ENCODE measurements at places on chromosomes 4 and X.

- DNase-seq = no peak
These were observed 21.0 kb downstream of the MAN2B2 start for GRCh38 chr4:6595897-6596537.

DNA sequence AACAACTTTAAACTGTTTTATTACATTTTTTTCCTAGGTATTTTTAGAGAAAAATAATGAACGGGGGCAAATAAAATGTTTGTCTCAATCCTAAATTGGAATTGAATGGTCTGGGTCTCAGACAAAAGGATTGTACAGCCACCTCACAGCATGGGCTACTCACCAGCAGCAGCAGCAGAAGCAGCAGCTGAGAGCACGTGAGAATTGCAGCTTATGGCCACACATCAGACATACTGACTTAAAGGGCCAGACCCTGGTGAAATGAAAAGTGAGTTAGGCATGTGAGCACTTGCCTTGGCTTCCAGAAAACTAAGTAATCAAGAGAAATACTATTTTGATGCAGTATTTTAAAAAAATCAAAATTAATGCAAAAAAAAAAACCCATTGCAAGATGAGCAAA is 56.6 kb downstream of the AASDH start:
- DNase-seq = no peak

GRCh38 chrX:26851981-26852380 is 611.2 kb downstream of the PPP4R3C start:
- no peak for DNase-seq

GRCh38 chr4:39682138-39682537 is 15.8 kb upstream of the UBE2K start:
- DNase-seq = no peak

GRCh38 chr4:7374571-7374970 is 60.2 kb downstream of the PSAPL1 start:
- no peak for DNase-seq

GRCh38 chrX:108993909-108994308 is 257.5 kb upstream of the IRS4 start:
- no peak for DNase-seq

GRCh38 chr4:14308229-14308651 is 680.7 kb upstream of the BOD1L1 start:
- DNase-seq = no peak

DNA sequence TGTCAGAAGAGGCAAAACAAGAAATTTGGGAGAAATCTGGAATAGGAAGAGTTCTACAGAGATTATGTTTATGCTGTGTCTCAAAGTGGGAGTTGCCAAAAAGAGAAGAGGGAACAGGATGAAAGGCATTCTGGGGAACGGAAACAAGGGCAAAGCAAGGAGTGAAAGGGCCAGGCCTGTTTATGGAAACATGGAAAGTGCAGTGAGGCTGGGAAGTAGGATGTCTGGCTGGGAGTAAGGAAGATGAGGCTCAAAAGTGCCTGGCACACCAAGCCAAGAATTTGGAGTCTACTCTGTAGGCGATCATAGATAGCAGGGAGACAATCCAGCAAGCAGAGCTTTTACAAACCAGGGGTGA is 1.8 kb upstream of the CUL4B start:
- no peak for DNase-seq

- no peak for DNase-seq
These were observed 142.2 kb upstream of the KCNIP4 start for GRCh38 chr4:22090661-22091351.

- no peak for DNase-seq
These were observed 1.1 kb downstream of the GCNA start for GRCh38 chrX:71579136-71579989.

DNA sequence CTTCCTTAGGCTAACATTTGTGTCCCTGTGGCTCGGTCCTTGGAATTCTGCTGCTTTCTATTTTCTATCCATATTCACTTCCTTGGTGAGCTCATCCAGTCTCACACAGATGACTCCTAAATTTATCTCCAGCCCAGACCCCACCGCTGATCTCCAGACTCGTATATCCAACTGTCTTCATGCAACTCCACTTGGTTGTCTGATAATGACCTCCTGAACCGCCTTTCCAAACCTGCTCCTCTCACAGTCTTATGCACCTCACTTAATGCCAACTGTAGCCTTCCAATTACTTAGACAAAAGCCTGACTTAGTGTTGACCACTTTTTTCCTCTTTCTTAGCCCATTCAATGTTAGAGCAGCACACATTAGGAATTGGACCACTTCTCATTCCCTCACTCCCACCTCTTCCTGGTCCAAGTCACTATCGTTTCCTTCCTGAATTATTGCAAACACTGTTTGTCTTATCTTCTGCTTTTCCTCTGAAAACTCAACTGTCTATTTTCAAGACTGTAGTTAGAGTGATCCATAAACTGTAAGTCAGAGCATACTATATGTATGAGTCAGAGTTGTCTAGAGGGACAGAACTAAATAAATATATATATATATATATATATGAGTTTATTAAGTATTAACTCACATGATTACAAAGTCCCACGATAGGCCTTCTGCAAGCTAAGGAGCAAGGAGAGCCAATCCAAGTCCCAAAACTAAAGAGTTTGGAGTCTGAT is 292.5 kb downstream of the UNC5C start:
- no peak for DNase-seq

DNA sequence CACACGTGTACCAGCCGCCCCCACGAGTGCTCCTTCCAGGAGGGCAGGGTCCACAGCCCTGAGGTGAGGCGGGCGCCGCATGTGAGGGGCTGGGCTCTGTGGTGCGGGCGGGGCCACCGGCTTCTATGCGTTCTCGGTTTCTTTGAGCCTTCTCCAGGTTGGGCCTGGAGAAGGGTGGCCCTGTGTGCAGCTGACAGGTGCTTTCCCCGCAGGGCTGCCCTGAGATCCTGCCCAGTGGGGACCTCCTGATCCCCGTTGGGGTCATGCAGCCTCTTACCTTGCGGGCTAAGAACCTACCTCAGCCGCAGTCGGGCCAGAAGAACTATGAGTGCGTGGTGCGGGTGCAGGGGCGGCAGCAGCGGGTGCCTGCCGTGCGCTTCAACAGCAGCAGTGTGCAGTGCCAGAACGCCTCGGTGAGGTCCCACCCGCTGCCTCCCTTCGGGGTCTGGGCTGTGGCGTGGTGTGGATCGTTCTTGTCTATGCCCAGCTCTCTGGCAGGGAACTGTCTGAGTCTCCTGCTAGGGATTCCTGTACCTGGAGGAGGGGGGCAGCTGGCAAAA is 6.8 kb downstream of the PLXNA3 start:
- DNase-seq = no peak

DNA sequence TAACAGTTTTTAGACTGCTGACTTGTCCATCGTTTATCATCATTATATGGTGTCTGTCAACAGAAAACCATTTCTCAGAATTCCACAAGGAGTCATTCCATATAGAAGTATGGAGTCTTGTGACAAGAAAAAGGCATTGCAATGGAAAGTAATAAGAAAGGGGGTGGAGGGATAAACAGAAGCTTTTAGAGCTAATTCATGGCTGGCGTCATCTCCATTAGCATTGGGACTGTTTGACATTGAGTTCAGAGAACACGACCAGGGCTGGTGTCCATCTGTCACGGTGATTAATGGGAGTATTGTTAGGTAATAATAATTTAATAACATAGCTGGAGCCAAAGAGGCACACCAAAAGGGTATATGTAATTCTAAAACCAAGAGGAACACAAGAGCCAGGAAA is 101.9 kb upstream of the SFRP2 start:
- DNase-seq = no peak

DNA sequence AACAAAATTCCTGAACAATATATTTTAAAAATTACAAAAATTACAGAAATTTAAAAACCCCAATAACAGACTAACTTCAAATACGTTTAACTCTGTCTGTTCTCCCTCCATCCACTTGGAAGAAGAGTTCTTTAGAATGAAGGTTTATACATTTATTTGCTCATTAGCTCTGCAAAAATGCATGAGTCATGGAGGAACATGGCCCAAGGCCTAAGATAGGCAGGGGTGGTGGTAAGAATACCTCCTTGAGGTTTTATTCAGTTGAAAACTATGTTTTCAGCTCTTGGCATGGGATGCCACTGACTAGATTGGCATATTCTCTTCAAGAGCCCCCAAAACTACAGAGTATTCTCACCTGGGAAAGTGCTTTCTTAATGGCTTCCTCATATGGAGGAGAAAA is 8.8 kb upstream of the LRRC66 start:
- DNase-seq = no peak

DNA sequence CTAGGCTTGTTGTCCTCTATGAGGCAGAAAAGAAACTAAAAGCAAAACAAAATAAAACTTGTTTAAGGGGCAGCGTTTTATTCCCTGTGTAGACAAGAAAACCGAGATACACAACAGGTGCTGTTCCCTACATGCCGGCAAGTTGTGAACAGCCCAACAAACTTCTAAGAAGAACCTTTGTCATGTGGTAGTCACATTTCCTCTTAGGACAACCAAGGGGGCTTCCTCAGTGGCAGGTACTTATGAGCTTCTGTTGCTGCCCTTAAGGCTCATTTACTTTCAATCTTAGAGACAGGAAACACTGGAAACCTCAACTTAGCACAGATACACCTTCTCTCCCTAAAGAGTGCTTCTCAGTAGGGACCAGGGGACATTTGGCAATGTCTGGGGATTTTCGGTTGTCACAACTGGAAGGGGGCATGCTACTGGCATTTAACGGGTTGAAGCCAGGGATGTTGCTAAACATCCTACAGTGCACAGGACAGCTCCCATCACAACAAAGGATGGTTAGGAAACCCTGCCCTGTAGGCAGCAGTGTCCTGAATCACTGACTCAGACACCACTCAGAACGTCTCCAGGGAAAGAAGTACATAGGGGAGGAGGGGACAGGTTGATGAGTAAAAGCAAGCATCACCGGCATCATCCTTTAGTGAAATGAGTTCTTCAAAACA is 111.0 kb downstream of the ASB9 start:
- no peak for DNase-seq

GRCh38 chr4:2900741-2901140 is 57.1 kb downstream of the ADD1 start:
- DNase-seq = no peak

- DNase-seq = no peak
These were observed 671 bp upstream of the FHIP1A start for GRCh38 chr4:151408380-151408629.

- no peak for DNase-seq
These were observed 11.5 kb upstream of the GPM6B start for GRCh38 chrX:13828392-13828791.

DNA sequence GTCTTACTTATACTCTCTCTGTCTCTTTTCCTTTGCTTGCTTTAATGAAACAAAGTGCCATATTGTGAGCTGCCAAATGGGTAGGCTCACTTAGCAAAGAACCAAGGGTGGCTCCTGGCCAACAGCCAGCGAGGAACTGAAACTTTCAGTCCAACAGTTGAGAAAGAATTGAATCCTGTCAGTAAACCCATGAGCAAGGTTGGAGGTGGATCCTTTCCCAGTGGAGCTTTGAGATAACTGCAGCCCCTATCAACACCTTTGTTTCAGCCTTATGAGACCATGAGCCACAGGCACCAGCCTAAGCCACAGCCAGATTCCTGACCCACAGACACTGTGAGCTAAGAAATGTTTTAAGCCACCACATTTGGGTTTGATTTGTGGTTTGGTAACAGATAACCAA is 362.2 kb downstream of the PDGFC start:
- no peak for DNase-seq

DNA sequence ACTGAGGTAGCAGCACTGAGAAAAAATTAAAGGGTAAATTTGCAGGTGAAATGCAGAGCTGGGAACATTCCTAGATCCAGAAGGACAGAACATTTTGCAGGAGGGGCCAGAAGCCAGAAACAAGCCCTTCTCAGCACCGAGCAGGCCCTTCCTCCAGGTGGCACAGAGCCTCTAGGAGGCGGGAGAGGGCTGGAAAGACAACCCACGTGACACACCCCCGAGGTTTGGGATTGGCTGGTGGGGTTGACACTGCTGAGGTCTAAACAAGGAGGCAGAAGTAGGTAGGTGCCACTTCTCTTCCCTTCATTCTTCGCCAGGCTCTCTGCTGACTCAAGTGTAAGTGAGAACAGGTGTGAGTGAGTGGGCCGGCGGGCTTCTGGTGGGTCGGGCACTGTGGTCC is at the start of gene PAGE4:
Gene PAGE4 (plus strand): TSS at position 288 of the 400 bp plus-strand sequence. CDS start 1,126 bp downstream, outside the sequence.
- no peak for DNase-seq

DNA sequence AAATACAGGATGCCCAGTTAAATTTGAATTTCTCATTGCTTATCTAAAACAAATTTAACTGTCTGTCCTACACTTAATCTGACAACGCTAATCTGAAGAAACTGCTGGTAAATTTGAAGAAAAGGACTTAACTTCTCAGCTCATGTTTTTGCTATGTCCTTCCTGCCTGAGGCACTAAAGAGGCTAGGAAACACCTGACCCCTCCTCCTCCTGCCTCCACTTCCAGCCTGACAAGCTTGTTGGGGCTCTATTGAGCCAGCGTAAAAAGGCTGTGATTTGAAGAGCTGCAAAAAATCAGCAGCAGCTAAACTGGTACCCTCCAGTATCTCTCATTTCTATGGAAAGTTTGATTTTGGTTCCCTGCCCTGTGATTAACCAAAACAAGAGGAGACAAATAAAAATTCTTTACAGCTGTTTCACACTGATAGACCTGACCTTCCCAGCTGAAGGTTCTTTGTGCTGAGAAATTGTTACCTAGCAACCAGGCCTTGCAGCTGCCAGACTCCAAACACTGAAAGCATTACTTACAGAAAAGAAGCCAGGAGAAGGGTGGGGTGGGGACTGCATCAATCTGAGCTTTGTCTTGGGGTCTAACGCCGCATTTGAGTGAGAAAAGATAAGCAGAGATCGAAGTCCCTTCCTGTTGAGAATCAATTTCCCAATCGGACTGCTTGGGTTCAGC is 35.0 kb downstream of the DCX start:
- no peak for DNase-seq

- DNase-seq = no peak
These were observed 2127.3 kb downstream of the PCDH7 start for GRCh38 chr4:32847461-32847860.

DNA sequence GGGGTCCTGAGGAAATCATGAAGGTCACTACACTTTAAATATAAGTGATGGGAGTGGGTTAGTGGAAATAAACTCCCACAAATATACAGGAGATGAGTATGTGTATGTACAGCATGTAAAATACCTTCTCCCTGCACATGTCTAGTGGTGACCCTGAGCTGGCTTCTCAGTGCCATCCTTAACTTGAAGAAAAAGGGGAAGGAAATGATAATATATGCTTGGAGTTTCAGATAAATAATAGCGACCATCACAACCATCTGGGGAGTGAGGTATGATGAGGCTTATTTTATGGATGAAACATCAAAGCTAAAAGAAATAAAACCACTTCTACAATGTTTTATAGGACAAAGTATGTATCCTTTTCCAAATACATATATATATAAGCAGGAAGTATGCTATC is 41.0 kb upstream of the SORBS2 start:
- no peak for DNase-seq

DNA sequence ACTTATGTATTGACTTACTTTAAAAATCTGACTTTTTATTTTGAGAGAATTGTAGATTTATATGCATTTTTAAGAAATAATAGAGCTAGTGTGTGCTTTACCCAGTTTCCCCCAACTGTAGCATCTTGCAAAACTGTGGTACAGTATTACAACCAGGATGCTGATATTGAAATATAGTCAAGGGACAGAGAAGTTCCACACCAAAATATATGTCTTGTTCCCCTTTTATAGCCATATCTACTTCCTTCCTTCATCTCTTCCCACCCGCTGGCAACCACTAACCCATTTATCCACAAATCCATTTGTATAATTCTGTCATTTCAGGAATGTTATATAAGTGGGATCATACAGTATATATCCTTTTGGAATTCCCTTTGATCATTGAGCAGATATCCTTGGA is 16.8 kb downstream of the KDM6A start:
- no peak for DNase-seq
